H9 (cell line): ENCODE measurements at places on chromosomes 6 and 20.
A peak's percentile ranks its signal among the peaks of the same experiment; 100 is the strongest.

GRCh38 chr6:11773013-11773412, 5.6 kb downstream of the ADTRP start:
- DNase-seq: no peak

DNA sequence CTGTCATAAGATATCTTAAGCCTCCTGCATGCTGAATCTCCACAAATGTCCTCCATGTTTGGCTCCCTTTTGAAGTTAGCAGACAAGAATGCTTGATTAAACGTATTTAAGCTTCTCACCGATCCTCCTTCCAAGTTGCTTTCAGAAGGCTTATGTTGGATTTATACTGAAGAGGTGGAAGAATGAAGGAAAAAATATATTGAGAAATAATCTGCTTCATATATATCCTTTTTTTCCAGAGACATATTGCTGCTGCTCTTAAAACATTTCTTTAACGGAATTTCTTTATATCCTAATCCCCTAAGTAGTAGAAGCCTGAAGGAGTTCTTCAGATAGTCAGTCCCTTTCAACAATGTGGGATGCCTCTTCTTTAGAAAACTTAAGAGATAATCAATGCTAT, 329.0 kb upstream of the MARCKS start:
- no peak for DNase-seq

- no peak for DNase-seq
Observed at GRCh38 chr6:12344961-12345693, 55.0 kb downstream of the EDN1 start.

GRCh38 chr20:36010825-36011224, 42.4 kb downstream of the CNBD2 start:
- no peak for DNase-seq

DNA sequence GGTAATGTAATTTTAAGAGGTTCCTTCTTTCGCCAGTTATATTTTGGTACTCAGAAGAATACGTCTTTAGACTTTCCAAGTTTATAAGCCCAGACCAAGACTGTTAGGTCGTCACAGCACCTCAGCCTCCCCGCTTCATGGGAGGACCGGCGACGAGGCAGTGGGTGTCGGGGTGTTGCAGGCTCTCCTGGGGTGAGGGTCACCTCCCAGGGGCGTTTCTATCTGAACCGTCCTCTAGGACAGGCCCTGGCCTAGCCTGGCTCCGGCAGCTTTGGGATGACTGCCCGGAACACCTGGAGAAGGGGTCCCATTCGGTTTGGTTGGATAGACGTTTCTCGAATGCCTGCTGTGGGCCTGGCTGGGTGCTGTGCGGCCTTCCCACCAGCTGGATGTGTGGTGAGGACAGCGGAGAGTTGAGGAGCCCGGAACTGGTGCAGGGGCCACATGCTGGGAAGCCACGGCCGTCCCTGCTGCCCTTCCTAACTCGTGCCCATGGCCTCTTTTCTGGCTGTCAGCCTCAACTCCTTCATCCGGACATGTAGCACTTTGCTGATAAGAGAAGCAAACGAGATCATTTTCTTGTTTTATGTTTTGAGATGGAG, 1.1 kb downstream of the OSBPL2 start:
- DNase-seq: no peak

- no peak for DNase-seq
Observed at GRCh38 chr20:13717631-13718044, 67.1 kb downstream of the ESF1 start.

GRCh38 chr6:16982807-16983206, 119.0 kb upstream of the STMND1 start:
- DNase-seq: no peak

- no peak for DNase-seq
Observed at GRCh38 chr6:130882370-130882769, 55.2 kb downstream of the SMLR1 start.

GRCh38 chr6:13568970-13569369, 5.4 kb upstream of the SIRT5 start:
- DNase-seq: no peak

- no peak for DNase-seq
Observed at GRCh38 chr20:49675368-49676151, 38.1 kb downstream of the B4GALT5 start.

- no peak for DNase-seq
Observed at GRCh38 chr6:25112322-25112773, 166.8 kb upstream of the CARMIL1 start.

GRCh38 chr20:53187392-53188068, 215.4 kb downstream of the TSHZ2 start:
- no peak for DNase-seq

- peak; percentile 6 for DNase-seq
Observed at GRCh38 chr20:1282966-1283365, 16.9 kb downstream of the SNPH start.

- DNase-seq: no peak
Observed at GRCh38 chr6:37830225-37830624, 10.7 kb downstream of the ZFAND3 start.
